Muscle of back (tissue), 13 donors: ENCODE measurements at places on chromosomes 6 and 20.

DNA sequence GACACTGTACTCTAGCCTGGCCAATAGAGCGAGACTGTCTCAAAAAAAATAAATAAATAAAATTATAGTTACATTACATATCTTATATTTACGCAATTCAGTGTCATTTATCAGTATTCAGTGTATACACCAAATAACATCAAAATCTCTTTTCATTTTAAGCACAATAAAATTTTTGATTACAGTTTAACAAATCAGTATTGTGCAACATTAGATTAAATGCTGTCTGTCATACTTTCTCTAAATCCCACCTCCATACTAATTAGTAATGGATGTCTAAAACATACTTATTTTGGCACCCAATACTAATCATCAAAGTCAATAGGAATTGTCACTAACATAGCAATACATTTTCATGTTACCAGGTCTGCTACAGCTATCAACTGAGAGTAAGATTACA, 27.4 kb downstream of the IBTK start:
- no peak for DNase-seq

DNA sequence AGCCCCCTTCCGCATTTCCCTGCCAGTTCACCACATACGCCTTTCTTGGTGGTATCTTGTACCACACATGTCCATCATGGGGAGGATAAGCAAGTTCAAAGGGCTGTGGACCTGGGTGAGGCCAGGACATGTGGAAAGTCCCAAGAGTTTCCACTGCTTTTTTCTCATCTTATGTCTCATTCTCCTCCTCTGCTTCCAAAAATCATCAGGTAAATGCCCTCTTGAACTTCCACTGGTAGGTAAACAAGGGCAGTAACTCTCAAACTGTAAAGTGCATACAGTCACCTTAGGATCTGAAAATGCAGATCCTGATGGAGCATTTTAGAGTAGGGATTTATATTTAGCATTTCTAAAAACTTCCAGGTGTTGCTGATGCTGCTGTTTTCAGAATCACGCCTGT, 7.9 kb upstream of the SIRT5 start:
- DNase-seq = no peak

DNA sequence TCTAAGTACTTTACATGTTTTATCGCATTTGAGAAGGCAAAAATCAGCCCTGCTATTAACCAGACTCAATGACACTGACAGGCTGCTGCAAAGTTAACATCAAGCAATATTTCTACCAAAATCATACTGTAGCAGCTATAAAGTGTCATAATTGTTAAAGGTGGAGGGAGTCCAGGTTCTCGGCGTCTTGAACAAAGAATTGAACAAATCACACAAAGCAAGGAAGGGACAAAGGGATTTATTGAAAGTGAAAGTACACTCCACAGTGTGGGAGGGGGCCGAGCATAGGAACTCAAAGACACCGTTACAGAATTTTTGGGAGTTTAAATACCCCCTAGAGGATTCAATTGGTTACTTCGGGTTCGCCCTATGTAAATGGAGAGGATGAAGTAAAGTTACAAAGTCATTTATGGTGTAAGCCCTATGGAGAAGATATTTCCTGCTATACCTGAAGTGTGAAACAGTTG, 12.9 kb upstream of the ZNF391 start:
- peak; percentile 20 for DNase-seq

DNA sequence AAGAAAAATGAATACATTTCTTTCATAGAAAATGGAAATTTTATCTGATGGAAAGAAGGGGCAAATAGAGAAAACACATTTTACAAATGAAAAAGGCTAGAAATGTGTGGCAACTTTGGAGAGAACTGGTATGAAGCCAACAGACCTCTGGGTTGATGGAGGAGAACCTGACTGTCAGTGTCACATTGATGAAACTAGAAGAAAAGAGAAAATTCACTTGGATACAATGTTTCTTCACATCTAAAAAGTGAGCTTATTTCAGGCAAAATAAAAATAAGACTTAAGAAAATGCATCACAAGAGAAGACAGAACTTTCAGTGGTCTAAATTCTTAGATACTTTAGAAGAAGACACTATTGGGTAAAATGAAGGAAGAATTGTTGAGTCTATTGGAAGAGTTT, at the start of gene OR12D2:
Gene OR12D2, plus strand, starts transcription at position 301 of the 400 bp plus-strand sequence. CDS start 1,069 bp downstream, outside the sequence.
- no peak for DNase-seq

- no peak for DNase-seq
Measured at GRCh38 chr6:2266031-2266795, 20.8 kb upstream of the GMDS start.

- DNase-seq = peak; percentile 72
Measured at GRCh38 chr6:138428944-138429598, 25.0 kb downstream of the HEBP2 start.
